ENCODE measurements at places on chromosomes 11 and 22. TPM values are rescaled to one million over a fixed set of nuclear protein-coding genes. Genes with fewer than 3 reads are reported as not detected.
A peak's percentile ranks its signal among the peaks of the same experiment; 100 is the strongest.

GRCh38 chr11:32615422-32615821 is 31.8 kb downstream of the EIF3M start:
- H3K27ac ChIP-seq = no peak overlapping the region
- DNase-seq = no peak
- H3K36me3 ChIP-seq = no peaks in the 10 kb centered on the region
- no peaks in the 10 kb centered on the region for H3K4me1 ChIP-seq
- no peak overlapping the region for H3K4me3 ChIP-seq

DNA sequence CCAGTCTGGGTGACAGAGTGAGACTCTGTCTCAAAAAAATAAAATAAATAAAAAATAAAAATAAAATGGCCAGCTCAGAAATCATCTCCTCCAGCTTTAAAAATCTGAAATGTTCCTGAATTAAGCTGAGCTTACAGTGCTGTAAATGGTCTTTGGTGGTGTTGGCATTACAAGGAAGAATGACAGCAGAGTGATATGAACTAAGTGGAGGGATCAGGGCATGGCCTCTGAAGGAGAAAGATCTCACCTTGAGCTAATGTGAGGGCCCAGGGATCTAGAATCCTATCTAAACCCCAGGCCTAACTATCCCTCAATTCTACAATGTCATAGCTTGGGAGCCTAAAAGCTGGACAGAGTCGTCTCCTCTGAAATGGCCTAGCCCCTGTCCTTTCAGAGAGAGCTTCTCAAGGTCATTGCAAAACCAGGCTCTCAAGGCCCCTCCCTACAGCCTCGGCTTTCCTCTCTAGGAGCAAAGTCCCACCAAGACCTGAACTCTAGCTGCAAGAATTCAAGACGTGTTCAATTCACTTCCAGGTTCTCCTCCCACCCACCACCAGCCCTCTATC is 345.4 kb downstream of the BUD13 start:
- H3K36me3 ChIP-seq = no peaks in the 10 kb centered on the region
- no peak overlapping the region for H3K27ac ChIP-seq
- H3K27me3 ChIP-seq = peaks cover 9% of the 10 kb centered on the region
- no peaks in the 10 kb centered on the region for H3K4me1 ChIP-seq
- H3K4me3 ChIP-seq = no peak overlapping the region
- no peak for DNase-seq

DNA sequence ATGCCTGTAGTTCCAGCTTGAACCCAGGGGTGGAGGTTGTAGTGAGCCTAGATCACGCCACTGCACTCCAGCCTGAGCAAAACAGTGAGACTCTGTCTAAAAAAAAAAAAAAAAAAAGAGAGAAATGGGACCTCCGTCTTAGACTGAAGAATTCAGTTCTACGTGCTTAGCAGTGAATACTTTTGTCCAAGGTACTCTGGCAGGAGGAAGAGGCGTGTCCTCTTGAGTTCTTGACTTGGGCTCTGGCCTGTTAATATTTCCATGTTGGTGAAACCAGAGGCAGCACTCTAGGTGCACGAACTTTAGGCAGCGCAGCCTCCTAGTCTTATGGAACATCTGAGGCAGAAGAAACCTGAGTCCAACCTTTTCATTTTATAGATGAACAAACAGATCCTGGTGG is 2.4 kb downstream of the HMBS start:
- no peak overlapping the region for H3K27ac ChIP-seq
- H3K36me3 ChIP-seq = peaks cover 17% of the 10 kb centered on the region
- no peak for DNase-seq
- no peak overlapping the region for H3K4me3 ChIP-seq

- H3K4me3 ChIP-seq = no peak overlapping the region
- peaks cover 41% of the 10 kb centered on the region for H3K36me3 ChIP-seq
- no peaks in the 10 kb centered on the region for H3K27me3 ChIP-seq
- H3K27ac ChIP-seq = no peak overlapping the region
Measured at GRCh38 chr11:60844045-60844869, 2.3 kb downstream of the CCDC86 start.

DNA sequence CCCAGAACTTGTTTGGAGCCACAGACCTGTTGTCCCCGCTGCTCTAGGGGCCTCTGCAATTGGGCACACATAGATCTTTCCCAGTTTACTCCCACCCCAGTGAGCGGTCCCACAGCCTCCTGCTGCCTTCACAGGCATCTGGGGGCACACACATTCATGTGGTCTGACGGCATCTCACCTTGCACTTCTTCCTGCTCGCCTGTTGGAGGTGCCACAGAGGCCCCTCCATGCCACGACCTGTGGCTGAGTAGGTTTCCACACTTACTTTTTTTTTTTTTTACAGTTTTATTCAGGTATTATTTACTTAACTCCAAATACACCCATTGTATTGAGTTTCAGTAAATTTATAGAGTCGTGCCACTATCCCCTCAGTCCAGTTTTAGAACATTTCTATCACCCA is 68.9 kb upstream of the SEPTIN5 start:
- peaks cover 7% of the 10 kb centered on the region for H3K4me1 ChIP-seq
- no peaks in the 10 kb centered on the region for H3K36me3 ChIP-seq
- H3K27me3 ChIP-seq = no peaks in the 10 kb centered on the region
- H3K27ac ChIP-seq = no peak overlapping the region
- no peak overlapping the region for H3K4me3 ChIP-seq

DNA sequence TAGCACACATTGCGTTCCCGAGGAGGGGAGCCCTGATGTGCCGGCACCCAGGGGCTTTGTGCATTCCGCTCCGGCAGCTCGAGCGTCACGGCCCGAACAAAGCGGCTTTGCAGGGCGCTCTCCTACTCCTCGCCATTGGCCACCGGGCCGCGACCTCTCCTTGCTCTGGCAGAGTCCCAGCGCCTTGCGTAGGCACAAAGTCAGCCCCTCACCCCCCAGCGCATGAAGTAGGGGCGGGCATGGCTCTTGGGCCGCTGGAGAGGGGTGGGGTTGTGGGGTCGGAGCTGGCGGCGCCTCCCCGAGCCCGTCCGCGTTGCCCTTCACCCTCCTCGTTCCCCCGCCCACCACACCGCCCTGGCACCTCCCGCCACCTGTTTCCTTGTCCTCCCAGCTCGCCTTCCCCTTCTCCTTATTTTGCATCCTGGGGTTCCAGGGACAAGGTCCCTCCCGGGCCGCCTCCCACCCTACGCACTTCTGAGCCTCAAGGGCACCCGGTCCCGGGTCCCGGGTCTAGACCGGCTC is 753 bp upstream of the PPARA start:
- no peaks in the 10 kb centered on the region for H3K36me3 ChIP-seq
- no peak for DNase-seq
- H3K4me3 ChIP-seq = peak overlapping the region; percentile 73
- H3K27me3 ChIP-seq = no peaks in the 10 kb centered on the region

DNA sequence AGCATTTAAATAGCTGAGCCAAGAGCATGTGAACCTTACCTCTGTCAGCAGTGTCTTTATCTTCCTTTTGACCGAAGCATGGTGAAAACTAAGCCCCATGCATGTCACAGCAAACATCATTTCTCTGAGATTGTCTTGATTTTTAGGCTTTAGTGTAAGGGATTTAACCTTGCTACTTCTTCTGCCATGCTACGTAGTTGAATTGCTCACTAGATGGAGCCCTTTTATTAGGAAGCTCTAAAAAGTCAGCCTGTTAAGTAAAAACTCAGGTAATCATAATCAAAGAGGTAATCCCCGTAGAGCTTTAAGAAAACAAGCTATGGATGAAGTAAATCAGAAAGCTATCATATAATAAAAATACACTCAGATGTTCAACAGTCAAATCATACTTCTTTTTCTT is 149.5 kb downstream of the PGR start:
- H3K27ac ChIP-seq = no peak overlapping the region
- no peak overlapping the region for H3K4me3 ChIP-seq
- no peaks in the 10 kb centered on the region for H3K36me3 ChIP-seq
- no peaks in the 10 kb centered on the region for H3K27me3 ChIP-seq
- DNase-seq = no peak

Gene SSTR3
- total RNA-seq = not detected
